Lower lobe of right lung (tissue), 2 donors: ENCODE measurements at places on chromosomes 5 and 9. TPM values are rescaled to one million over a fixed set of nuclear protein-coding genes. Genes with fewer than 3 reads are reported as not detected.

IFNA2 gene
- total RNA-seq = not detected

MEGF10 gene
- 0.30 TPM for total RNA-seq

VCAN gene
- total RNA-seq = 133 TPM

- no peak for DNase-seq
Observed at GRCh38 chr5:79878721-79879336, 112.2 kb downstream of the MTX3 start.

DNA sequence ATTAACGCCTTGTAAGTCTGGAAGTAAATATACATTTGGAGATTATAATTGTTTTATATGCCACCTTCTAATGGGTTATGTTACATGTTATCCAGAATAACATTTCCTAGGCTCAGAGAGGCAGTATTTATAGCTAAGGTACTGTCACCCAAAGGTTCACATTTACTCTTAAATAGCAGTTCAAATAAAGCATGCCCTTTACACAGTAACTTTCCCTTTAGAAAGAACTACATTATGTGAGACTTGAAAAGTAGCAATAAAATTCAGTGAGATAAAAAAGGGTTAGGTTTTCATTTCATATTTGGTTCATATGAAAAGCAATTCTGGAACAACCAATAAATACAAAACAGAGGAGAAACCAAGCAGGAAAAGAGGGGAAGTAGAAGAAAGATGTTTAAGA, 35.1 kb downstream of the SKIC3 start:
- no peak for DNase-seq
